ENCODE measurements at places on chromosomes 2 and 18.
A peak's percentile ranks its signal among the peaks of the same experiment; 100 is the strongest.

DNA sequence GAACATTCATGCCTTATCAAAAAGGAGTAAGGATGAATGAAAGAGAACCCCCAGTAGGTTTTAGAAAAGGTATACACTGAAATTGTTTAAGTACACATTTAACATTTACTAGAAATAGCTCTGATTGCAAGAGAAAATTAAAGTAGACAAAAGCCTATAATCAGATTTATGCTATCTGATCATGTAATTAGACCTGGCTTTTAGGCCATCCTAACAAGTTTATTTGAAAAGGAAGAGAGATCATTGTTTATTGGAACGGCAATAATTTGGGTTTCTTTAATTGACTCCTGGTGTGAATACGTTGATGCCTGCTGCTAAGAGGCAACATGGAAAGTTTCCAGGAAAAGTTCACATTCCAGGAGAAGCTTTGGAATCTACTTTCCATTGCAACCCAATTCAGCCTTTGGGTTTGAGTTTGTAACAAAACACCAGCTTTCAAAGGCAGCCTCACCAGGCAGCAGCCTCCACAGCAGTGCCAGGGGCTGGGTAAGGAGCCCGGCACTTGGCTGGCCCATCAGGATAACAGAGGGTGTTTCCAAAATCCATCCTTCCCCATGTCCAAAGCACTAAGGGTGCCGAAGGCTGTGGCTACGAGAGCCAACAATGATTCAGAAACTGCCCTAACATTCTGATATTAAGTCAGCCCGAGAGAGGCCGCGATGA lies 18.0 kb downstream of the FZD7 start:
- no peak for DNase-seq

DNA sequence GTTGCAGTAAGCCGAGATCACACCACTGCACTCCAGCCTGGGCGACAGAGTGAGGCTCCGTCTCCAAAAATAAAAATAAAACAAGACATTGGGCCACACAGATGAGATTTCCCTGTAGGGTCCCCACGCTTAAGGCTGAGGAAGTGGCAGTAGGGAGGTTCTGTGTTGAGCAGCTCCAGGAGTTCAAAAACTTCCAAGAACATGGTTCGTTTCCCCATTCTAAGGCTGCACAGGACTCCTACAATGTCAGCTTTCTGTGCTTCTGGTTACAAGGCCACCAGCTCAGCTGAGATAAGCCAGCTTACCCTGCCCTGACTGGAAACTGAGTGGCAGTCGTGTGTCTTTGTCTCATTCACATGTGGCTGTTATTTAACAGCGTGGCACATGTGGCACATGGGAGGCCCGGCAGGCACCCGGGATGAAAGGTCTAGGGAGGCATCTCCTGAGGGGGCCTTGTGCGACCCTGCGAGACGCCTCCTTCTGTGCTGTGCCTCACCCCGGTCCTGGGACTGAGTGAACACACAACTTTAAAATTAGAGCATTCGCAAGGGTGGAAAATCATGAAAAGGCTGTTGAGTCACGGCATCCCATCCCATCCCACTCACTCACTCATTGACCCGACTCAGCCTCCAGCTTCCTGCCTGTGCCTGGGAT lies 7.7 kb downstream of the ITGB1BP1 start:
- no peak for DNase-seq

GRCh38 chr18:69401226-69401971 lies 711 bp downstream of the DOK6 start:
- no peak for DNase-seq

DNA sequence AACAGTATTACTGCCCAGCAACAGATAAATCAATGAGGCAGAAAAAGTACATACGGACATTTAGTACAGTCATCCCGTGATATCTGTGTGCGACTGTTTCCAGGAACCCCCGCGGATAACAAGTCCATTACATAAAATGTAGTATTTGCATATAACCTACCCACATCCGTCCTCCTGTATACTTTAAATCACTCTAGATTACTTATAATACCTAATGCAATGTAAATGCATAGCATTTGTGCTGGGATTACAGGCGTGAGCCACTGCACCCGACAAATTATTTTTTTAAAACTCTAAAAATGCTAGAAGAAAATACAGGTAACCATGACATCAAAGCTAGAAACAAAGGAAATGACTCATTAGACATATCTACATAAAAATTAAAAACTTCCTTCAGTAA lies 91.6 kb downstream of the FAM161A start:
- DNase-seq: no peak

DNA sequence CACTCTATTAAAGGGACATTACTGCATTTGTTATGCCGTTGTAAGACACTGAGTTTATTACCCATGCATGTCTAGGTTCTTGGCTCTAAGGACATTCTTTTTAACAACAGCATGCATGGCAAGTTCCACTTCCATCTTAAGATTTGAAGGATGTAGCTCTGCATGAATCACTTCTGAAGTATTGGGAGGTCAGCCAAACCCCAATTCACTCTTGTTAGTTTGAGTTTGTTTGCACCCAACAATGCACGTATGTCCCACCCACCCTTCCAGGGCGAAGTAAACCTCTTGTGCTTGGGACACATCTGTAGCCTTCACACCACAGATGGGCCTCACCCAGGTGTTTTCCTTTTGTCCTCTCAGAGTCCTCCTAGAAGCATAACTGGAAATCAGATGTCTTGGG lies 5.6 kb upstream of the LAMA3 start:
- no peak for DNase-seq

DNA sequence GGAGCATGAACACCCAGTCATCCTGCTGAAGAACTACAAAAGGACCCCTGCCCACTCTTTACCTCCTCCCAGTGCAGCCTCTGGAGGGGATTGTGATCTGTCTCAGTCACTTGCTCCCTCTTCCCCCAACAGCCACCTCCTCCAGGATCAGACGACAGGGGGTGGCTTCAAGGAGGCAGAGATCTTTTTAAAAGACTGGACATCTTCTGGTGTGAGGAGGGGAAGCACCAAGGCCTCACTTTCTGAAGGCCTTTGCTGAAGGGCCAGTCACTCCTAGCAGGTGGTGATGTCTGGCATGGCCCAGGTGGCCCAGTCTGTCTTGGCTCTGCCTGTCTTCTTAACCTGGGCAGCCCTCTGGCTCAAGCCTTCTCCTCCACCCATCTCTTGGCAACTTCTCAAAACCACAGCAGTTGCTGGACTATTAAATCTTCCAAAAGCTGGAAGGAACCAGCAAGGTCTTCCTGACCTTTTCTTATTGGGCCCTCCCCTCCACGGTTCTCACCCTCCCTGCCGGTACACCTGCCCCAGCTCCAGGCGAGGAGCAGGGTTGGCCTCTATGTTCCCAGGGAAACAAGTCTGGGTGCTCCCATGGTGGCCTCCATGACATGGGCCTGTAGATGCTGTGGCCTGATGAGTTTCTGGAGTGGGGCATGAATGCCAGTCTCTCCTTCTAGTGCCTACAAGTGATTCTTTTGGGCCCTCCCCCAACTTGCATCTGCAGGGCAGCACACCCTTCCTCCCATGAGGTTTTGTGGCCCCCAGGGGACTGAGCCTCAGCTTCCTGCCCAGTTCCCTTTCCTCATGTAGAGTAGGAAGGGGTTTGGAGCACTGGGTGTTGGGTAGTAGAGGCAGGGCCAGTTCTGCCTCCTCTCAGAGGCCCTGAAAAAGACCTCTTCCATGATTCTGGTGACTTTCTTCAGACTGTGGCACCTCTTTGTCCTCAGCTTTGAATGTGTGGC lies 5.0 kb upstream of the ATP6V1B1 start:
- DNase-seq: no peak

GRCh38 chr18:26480897-26481795 lies 67.2 kb downstream of the KCTD1 start:
- no peak for DNase-seq

DNA sequence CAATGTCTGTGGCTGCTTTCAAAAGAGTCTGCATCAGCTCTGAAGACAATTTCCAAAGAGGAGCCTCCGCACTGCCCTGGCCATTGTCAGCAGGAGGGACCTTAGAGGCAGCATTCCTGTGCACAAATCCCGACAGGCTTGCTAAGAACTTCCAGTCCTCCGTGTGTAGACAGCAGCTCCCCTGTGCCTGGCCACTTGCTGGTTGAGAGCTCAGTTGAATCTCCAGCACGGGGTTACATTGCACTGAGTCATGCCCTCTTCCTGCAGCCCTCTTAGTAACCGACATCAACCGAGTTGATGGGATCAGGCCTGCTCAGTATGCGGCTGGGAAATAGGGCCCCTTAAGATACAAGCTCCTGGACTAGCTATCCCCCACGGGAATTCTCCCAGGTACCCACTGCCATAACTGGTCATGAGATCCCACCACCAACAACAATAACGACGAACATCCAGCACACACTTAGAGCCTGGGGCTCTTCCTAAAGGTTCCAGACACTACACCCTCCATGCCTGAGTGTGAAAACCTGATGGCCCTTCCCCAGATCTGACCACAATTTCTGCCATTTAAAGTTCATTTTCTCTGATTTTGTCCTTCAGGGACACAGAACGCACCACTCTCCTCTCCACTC lies 12.0 kb downstream of the ATP6V1B1 start:
- DNase-seq: no peak

GRCh38 chr2:59413751-59414570 lies 1139.5 kb downstream of the BCL11A start:
- DNase-seq: peak; percentile 91

DNA sequence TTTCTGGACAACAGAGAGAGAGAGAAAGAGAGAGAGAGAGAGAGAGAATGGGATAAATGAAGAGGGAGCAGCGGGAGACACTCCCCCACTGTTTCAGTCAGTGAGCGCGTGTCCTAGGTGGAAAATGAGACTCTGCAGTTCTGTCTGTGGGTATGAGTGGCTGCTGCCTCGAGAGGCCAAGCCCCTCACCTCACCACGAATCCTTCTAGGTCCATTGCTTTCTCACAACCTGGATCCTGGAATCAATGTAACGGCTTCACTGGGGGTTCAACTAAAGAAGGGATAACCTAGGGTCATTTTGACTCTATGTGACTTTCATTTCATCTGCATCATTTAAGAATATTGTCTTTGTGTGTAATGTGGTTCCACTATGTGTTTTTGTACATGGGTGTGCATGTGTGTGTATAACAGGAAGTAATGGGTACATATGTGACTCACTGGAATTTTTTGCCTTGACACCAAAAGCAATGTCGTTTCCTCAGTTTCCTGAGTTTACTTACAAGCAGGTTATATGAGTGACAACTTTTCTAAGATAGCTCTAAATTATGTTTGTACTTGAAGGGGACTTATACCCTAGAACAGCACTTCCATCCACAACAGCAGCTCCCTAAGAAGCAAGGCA lies 221.4 kb upstream of the TRIB2 start:
- no peak for DNase-seq

- DNase-seq: no peak
Measured at GRCh38 chr2:42084231-42084671, 36.4 kb downstream of the PKDCC start.

GRCh38 chr2:20549144-20549543 lies 101.8 kb downstream of the HS1BP3 start:
- no peak for DNase-seq

DNA sequence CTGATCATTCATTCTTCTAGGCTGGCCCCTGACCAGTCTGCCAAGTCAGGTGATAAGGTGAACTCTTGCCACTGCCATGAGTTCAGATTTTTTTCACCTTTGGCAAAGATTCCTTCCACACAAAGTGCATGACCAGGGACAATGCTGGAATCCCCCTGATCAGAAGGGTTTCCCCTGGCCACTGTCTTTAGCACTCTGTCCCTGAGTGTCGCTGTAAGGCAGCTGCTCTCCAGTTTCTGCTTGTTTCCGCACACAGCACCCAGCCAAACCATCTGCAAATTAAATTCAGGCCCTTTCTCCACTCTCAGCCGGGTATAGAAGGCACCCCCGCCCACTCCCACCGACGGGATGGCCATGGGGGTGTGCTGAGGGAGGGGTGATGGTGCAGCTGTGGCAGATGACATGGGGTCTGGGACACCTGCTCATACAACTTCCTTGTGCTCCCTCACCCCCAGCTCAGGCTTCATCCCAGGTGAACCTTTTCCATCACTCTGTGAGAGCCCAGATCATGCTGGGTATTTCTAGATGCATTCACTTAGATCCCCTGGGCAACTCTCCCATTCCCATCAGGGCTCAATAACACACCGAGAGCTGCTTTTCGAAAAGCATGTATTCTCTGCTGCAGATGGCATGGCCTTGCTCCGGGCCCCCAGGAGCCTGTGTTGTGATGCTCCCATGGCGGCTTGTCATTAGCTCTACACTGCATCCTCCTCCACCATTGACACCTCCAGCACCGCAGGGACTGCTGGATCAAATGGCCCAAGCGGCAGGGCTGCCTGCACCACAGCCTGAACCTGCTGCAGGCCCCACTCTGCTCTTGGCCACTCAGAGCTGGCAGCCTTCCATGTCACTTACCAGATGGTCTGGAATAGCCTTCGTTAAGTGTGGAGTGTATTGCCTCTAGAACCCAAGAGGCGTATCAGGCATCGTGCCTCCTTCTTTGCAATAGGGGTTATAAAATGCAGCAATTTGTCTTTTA lies 52.3 kb upstream of the ROCK2 start:
- DNase-seq: peak; percentile 73

DNA sequence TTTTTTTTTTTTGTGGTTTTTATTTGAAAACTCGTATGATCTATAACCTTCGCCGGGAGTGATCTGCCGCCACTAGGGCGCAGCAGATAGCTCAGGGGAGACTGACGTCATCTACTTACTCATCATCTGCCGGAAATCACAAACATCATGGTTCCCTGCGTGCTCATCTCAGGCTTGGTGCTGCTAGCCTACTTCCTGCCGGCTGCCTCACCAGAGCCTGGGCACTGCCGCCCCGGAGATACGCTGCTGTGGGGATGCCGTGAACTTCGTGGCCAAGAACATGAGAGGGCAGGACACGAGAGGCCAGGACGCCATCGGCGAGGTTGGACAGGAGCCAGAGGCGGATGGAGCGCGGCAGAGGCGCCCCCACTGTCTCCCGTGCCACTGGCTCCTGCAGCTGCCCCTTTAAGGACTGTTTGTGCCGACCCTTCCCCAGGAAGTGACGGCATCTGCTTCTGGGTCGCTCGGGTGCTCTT lies 68.8 kb downstream of the DOK6 start:
- no peak for DNase-seq

DNA sequence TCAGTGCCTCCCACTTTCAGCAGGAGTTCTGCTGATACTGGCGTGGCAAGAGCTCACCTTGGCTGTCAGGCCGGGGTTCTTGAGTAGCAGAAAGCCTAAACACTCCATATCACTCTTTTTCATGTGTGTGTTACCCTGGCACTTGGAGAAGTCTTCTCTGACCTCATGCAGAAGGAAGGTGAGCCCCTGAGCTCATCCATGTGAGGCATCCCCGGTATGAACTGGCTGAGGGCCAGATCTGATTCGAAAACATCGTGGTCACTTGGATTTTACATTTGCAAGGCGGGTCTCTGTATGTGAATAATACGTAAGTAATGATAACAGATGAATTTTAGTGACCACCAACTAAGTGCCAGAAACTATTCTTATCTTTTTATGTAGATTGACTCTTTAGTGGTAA lies 93.6 kb downstream of the RAPGEF4 start:
- no peak for DNase-seq

DNA sequence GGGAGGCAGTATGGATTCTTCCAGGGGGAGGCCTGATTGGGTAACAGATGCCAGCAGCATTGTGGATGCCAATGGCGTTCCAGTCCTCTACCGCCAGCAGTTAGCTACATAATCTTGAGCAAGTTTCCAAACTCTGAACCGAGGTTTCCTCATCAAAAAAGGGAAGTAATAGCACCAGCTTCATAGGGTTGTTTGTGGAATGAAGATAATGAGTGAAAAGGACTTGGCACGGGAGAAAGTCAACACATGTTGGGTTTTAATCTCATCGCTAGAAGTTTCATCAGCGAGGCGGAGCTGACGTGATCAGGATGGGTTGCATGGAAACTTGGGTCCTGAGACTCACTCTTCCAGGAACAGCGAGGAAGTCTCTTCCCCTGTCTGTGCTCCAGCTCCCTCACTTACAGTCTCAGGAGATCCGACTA lies 266.7 kb downstream of the SH3BP4 start:
- DNase-seq: no peak

GRCh38 chr2:28296904-28297303 lies 95.8 kb upstream of the FOSL2 start:
- no peak for DNase-seq

All from NCI-H187 (cell line).